ENCODE measurements at places on chromosomes 1 and 21.

DNA sequence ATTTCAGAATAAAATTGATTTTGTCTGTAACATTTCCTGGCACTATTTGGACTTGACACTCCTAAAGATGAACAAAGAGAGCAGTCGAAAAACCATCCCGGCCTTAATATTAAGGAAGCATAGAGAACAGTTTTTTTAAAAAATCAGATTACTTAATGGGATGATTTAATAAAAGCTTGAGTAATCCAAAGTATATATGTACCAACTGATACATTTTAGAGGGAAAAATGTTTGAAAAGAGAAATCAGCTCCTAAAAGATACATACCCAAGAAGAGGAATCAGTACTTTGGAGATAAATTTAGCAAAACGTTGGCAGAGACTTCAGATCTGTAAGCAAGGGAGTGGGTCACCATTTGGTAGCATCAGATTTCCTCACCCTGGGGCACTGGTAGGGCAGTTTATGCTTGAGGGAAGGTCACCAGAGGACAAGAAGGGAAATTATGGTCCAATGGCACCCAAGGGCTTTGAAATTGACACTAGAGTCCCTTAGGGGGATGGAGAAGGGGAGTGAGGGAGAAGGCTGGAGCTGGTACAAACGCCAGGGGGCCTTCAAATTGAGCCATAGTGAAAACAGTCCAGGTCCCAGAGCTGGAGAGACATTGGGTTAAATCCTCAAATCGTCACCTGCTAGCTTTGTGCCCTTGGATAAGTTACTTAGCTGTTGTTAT is 5.9 kb downstream of the SLAMF7 start:
- DNase-seq: no peak

DNA sequence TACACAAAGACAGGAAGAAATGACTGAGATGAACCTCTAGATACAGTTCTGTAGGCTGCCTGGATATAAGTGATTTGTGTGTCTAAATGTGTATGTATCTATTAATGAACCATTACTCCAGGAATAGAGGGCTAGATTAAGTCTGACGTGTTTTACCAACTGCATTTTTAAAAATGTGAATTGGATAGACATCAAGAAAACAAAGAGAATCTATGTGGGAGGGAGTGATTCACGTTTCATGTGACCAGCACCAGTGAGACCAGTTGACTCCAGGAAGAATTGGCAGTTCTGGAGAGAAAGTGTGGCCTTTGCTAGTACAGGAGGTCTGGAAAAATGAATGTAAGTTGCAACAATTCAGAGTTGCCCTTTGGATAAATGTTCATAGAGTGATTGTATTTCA is 53.4 kb upstream of the RGS21 start:
- no peak for DNase-seq

- no peak for DNase-seq
Observed at GRCh38 chr1:175889848-175890247, 146.5 kb upstream of the TNR start.

GRCh38 chr1:47241114-47242113 is 9.4 kb upstream of the TAL1 start:
- no peak for DNase-seq

DNA sequence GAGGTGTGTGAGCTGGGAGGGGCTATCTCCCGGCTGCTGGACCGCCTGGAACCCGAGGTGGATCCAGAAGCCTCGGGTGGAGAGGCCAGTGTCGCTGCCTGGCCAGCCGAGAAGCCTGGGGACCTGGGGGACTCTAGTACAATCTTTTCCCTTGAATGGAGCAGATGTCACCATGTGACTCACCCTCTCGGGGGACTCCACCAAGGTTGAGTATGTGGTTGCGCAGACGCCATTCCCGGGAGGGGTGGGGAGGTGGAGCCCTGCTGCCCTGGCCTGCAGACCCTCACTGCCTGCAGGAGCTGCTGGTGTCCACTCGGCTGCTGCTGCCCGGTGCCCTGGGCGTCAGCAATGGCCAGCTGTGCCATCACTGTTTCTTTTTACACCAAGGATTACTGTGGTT is 40.3 kb downstream of the TP73 start:
- no peak for DNase-seq

Data from C1 segment of cervical spinal cord (tissue), 14 donors.